Upper lobe of right lung (tissue), 1 donor: ENCODE measurements at places on chromosomes 12 and 14.
A peak's percentile ranks its signal among the peaks of the same experiment; 100 is the strongest.

DNA sequence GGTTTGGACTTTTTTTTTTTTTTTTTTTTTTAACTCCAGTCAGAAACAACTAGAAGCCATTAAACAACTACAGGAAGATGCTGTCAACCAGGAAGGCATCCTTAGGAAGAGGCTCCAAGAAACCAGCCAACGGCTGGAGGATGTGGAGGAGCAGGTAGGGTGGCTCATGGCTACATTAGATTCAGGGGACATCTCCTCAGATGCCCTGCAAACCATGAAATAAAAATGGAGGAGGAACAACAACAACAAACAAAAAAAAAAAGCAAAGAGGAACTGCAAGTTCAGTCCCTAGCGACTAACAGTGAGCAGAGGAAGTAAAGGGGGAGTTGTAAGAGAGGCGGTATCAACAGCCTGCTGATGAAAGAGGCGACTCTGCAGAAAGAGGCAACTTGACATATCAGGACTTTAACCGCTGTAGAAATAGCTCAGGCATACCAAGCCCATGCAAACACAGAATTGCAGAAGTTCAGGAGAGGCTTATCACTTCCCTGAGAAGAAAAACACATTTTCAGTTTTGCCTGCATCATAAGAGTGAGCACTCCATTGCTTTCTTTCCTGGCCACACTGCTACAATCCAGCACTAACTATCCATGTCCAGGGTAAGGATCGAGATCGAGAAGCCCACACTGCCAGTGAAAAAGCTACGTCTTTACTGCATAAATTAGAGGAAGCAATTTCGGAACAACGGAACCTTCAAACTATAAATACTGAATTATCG, 103.5 kb upstream of the BCAT1 start:
- no peak for DNase-seq

DNA sequence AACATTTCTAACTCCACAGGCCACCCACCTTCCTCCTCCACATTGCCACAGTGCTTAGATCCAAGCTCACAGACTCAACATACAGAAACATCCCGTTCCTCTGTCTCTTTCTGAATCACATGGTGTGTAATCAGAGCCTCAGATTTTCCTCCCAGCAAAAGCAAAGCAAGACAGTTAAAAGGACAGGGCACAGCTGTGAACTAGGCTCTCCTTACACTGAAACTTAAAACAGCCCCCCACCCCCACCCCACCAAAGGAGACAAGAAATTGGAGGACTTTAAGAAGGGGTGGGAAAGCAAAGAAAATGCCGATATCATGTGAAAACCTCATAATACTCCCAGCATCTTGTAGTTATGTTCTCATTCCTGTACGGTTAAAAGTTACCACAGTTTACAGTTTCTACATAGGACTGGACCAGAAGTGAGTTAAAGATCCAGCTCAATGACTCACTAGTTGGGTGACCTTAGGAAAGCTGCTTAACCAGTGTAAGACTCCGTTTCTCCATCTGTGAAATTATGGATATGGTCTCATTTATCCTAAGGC, 4.8 kb downstream of the YBX3 start:
- no peak for DNase-seq

- no peak for DNase-seq
Measured at GRCh38 chr12:62603811-62604098, 137.1 kb downstream of the MON2 start.

- DNase-seq: no peak
Measured at GRCh38 chr14:42013559-42013958, 406.9 kb downstream of the LRFN5 start.

GRCh38 chr14:72902801-72903530, 9.1 kb upstream of the DPF3 start:
- DNase-seq: no peak

- DNase-seq: no peak
Measured at GRCh38 chr14:57085801-57086200, 182.9 kb downstream of the EXOC5 start.

DNA sequence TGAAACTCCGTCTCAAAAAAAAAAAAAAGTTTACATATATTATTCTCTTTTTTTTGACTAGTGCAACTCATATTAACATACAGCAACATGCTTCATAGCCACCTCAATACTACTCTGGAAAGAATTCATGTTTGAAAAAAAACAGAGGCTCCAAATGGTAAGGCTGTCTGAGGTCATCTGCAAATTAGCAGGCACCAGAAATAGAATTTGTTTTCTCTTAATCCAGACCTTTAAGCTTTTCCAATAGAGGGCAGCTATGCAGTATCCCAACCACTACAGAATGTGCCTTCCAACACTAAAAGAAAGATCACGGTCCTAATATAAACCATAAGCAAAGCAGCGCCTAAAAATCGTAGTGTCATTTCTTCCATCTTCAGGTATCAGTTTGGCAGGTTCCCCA, 12.0 kb downstream of the C2CD5 start:
- DNase-seq: no peak

- no peak for DNase-seq
Measured at GRCh38 chr12:106602076-106602475, 19.3 kb downstream of the RFX4 start.

DNA sequence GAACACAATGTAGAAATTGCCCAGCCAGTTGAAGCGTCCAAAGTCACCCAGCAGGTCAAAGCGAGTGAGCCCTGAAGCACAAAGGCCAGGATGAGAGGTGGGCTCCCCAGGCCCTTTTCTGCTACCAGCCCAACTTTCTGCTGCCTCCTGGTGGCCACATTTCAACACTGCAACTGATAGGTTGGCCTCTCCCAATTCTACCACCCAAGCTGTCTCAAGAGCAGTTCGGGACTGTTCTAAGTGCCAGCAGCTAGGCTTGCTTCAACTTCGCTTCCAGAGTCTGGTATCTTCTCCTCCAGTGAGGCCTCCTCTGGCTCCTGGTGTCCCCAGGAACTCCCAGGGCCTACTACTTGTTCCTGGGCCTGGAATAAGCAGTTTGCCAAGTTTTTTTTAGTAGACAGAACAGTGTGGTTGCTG, 3.4 kb upstream of the DHH start:
- DNase-seq: peak; percentile 69

GRCh38 chr12:77796775-77797174, 33.9 kb upstream of the NAV3 start:
- no peak for DNase-seq

- no peak for DNase-seq
Measured at GRCh38 chr14:94638339-94638738, 26.1 kb downstream of the SERPINA3 start.

DNA sequence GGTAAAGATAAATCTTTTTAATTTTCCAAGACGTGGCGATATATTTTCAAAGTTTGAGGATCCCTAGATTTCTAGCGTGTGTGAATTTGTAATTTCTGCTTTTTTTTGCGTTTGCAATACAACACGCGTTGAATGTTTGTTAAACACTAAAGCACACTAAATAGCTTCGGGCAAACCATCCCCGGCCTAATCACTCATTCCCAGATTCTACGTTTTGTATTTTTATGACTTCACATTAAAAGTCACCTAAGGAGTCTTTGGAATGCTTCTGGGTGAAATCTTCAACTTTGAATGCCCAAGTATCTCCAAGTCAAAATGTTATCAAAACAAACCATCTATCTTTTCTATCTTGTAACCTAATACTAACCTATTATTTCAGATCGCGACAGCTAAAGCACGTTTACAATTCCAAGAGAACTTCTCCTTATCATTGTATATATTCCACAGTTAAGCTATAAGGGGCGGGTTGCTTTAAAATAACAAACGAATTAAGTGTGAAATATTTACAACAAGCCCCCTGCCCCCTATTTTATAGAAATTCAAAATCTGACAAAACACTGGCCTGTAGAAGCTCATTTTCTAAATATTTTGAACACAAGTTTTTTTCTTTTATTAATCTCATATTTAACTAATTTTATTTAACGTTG, 1.1 kb downstream of the ALX1 start:
- no peak for DNase-seq

- no peak for DNase-seq
Measured at GRCh38 chr12:122681814-122682213, 21.3 kb downstream of the HCAR2 start.

- no peak for DNase-seq
Measured at GRCh38 chr12:107597695-107598410, 87.7 kb upstream of the PWP1 start.

- DNase-seq: no peak
Measured at GRCh38 chr14:37903343-37904191, 304.1 kb upstream of the SSTR1 start.

- no peak for DNase-seq
Measured at GRCh38 chr12:52645982-52646381, 6.0 kb downstream of the KRT2 start.
